Effector CD4-positive, alpha-beta T cell (primary cell): ENCODE measurements at places on chromosomes 11 and 22.

DNA sequence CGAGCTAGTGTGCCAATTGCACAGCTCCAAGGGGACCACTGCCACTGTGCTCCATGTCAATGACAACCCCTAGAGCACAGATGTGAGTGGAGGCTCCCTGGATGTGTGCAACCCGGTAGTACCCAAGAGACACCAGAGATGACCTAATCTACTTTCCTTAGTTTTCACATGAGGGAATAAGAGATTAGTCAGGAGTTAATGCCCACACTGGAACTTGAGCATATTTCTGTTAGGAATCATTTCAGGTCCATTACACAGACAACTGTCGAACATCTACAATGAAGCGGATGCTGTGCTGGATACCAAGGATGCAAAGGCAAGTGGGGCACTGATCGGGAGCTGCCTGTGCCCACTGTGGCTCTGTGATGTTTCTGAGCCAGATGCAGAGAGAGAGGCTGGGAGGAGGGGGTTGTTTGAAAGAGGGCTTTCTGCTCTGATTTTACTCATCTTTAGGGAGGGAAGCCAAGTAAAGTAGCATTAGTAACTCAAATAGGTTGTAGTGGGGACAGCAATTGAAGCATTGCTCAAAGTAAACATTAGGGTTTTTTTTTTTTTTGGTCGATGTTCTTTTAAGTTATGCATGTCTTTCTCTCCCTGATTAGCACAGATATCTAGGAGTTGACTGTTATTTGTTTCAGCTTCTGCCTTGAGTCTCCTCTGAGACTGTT lies 82.5 kb upstream of the SORL1-AS1 start:
- DNase-seq = no peak

DNA sequence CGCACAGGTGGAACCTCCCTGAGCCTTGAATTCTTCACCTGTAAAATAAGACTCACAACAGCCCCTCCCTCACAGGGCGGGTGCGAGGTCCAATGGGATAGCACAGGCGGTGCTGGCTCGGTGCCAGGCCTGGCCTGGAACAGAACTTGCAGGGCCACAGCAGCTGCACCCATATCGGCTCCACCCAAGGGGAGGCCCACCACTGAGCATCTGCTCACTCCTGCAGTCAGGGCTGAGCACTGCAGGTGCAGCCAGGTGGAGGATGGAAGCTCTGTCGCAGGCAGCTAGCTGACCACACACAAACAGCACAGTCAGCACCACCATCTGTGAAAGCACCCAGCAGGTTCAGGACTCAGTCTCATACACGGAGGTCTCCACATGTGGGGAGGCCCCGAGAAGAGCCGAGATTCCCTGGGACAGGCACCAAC lies 19.6 kb downstream of the VPS37C start:
- no peak for DNase-seq

GRCh38 chr11:74132833-74133232 lies 38.0 kb downstream of the C2CD3 start:
- DNase-seq = no peak

DNA sequence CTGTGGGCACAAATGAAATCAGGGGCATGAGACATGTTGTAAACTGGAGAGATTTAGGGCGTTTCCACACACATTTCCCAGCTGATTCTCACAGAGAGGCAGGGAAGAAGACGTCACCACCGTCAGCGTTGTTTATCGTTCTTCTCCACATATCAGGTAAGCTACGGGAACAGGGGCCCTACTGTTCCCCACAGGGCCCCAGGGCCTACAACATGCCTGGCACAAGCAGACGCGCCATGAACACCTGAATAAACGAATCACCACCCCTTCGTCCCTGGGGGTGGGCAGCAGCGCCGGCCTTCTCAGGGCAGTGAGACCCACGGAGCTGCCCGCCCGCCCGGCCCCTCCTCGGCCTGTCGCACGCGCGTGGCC lies 342 bp downstream of the EFCAB6 start:
- no peak for DNase-seq

DNA sequence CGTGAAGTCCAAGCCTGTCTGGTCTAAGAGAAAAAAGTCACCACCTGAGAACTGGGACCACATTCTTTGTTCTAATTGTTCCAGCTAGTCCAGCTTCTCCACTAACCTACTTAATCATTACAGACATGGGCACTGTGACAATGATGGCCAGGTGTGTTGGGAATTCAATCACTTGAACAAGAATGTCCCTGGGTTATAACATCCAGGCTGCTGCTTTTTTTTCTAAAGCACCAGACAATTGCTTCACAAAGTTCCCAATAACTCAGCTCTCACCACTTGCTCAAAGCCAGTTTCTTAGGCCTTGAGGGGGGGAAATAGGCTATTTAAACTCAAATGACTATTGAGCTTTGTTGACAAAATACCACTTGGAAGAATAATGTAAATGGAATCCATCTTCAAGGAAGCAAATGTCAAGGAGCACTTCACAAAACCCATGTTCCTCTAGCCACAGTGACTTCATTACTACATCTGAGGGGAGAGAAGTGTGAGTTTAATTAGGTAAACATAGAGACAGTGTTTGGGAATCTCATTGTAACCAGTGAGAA lies 80.3 kb downstream of the ME3 start:
- DNase-seq = no peak

DNA sequence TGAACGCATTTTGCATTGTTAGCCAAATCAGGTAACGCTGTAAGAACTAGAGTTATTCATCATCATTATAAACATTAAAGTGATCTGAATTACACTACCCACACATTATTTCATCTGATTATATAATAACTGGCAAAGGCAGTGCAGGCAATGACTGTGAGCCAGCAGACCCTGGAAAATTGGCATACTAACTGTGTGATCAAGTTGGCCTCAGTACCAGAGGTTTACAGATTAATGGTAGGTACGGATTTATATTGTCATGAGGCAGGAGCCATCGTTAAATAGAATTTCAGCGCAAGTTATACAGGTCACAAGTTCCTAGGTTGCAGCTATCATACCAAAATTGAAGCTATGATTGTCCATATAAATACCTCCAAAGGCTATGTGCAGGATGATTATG lies 225.4 kb downstream of the CNTN5 start:
- DNase-seq = no peak

DNA sequence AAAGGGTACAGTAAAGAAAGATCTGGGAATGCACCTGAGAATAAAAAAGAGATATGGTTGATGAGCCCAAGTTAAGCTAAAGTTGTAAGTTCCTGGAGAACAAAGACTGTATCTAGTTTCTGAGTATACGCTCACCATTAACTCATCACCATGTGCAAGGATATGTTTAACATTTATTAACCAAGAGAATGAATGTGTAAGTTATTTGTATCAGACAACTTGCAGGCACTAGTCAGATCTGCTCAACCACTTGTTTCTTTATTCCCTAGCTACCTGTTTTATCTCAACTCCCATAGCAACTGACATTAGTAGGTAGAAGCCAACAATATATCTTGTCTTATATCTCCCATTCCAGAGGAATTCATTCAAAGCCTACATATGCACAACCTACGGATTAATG lies 74.9 kb upstream of the KCNA4 start:
- no peak for DNase-seq

- peak; percentile 28 for DNase-seq
Measured at GRCh38 chr11:78420255-78420764, 2.7 kb upstream of the GAB2 start.

DNA sequence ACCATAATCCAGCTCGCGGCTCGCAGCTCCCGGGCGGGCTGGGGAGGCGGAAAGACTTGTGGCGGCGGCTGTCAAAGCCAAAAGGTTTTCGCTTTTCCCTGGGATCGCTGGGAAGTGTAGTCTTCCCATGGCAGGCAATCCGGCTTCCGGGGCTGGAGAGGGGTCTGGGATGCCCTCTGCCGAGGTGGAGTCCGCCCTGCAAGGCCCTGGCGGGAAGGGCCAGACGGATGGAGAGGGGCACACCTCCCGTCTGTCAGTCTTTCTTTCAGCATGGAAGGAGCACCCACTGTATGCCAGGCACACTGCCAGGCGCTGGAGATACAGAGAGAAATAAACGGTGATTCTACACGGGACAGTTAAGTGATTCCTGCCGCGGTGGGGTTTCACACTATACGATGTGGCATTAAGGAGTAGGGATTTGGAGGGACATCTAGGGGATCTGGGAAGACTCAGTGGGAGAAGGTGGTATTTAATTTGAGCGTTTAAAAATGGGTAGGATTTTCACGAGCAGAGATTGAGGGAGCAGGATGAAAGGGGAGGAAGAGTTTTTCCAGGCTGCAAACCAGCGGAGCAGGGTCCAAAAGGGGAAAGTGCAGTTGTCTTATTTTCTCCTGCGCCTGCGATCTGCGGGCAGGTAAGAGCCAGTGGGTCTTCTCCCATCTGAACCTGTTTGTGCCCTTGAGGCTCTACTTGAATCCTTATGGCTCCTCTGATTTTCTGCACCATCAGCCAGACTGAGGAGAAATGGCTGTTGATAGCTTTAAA lies at the start of gene BACE1:
BACE1 (minus strand) TSS at position 60 of the 765 bp plus-strand sequence. CDS start 461 bp downstream, outside the sequence.
- no peak for DNase-seq

DNA sequence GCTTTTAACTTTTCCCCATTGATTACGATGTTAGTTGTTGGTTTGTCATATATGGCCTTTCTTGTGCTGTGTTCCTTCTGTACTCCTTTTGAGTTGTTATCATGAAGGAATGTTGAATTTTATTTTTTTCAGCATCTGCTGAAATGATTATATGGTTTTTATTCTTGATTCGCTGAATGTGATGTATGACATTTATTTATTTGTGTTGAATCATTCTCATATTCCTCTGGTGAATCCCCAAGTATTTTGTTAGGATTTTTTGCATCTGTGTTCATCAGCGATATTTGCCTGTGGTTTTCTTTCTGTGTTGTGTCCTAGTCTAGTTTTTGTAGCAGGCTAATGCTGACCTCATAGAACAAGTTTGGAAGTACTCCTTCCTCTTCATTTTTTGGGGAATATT lies 78.2 kb downstream of the GGT1 start:
- DNase-seq = no peak
